ENCODE measurements at places on chromosomes 16 and 17.

DNA sequence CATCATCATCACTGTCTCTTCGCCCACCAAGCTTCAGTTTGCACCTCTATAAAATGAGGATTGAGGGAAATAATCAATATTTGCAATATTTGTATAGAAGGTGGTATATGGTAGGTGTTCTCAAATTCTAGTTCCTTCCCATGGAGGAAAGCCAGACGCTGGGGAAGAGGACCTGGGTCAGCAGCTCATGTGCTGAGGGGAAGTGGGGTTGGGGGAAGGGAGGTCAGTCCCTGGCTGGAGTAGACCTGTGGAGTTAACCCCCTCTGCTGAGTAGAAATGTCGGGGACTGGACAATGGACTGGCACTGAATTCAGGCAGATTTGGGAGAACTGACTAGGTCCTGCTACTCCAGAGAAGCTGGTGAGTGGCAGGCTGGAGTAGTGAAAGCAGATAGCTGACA lies 12.8 kb upstream of the ITGB3 start:
- peak; percentile 17 for DNase-seq

DNA sequence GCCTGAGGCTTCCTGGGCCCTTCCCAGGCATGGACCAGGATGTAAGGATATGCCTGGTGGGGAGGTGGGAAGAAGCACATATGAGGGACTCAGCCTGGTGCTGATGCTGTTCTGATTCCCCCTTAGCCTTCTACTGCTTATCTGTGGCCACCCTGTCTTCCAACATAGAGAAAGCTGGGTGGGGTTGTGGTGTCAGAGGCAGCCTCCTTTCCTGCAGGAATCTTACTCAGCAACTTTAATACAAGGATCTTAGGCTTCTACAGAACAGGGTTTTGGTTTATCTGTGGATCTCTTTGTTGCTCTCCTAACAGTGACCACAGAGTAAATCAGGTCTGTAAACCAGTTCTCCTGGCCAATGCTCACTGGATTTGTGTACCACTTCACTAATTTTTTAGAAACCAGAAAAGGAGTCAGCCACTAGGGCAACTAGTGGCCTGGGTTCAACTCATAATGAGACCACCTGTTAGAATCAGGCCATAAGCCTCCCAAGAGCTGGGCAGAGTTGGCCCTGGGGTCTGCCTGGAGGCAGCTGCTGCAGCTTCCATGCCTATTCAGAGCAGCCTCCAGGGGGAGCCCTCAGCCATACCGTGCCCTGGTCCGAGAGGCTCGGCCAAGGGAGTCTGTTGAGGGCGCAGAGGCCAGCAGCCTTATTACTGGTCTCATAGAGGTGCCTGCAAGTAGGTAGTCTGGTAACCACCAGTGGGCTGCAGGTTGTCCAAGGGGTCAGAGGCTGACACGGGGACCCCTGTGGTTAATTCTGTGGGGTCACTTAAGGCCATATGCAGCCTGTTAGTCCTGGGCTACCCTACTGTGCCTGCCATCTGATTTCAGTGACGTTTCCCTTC lies 7.1 kb downstream of the HAS3 start:
- DNase-seq, result no peak

GRCh38 chr17:78104540-78104941 lies 24.0 kb downstream of the TMC6 start:
- no peak for DNase-seq

DNA sequence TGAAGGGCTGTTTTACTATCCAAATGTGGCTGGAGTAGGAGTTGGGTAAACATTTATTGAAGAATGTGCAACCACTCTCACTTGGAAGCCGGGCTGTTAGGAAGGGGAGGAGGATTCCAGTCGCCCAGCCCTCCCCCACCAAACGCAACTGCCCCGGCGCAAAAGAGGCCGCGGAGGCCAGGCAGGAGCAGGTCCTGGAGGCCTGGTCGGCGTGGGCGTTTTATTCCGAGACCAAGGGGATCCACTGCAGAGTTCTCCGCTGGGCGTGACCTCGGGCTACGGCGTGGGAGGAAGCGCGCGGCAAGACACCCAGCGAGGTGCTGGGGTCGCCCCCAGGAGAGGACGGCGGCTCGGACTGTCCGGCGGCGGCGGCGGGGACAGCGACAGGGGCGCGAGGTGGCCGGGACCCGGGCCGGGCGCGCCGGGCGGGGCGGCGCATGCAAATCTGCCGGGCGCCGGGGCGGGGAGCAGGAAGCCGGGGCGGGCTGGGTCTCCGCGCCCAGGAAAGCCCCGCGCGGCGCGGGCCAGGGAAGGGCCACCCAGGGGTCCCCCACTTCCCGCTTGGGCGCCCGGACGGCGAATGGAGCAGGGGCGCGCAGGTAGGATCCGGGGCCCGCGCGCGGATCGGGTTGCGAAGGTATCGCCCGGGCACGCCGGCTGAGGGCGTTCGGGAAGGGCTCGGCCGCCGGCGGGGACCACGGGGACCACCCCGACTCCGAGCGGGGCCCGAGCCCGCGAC lies at the start of gene IL4R:
Gene IL4R, plus strand, starts transcription at position 553 of the 739 bp plus-strand sequence. CDS start 26,230 bp downstream, outside the sequence.
- no peak for DNase-seq

DNA sequence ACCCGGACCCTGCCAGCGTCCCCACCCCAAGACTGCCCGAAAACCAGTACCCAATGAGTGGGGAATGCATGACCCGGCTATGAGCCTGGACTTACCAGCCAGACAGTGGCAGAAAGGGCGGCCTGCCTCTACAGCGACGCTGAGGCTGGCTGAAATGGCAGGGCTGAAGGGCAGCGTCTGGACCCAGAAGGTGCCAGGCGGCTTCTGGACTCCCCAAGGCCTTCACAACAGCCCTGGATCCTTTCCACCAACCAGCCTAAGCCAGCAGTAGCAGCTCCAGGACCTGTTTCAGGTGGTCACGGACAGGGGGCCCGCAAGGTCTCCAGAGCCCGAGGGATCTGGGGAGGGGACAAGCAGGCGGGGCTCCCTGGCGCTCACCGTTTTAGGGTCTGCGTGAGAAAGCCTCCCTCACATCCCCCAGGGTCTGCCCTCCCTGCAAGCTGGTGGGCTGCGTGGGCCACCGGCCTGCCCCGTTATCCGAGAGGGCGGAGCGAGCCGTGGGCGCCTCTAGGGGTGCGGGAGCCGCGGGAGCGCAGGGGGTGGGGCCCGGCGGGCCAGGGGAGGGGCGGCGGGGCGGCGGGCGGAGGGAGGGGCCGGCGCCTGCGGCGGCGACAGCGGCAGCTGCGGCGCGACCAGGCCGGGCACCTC lies at the start of gene RIPOR1:
Gene RIPOR1, plus strand, starts transcription at position 608 of the 648 bp plus-strand sequence. CDS start 9,618 bp downstream, outside the sequence.
- DNase-seq, result no peak

All from hippocampal formation (tissue), 2 donors.